ENCODE measurements at places on chromosomes 2 and 18.

- DNase-seq, result no peak
Observed at GRCh38 chr2:72561621-72562318, 264.1 kb downstream of the EXOC6B start.

DNA sequence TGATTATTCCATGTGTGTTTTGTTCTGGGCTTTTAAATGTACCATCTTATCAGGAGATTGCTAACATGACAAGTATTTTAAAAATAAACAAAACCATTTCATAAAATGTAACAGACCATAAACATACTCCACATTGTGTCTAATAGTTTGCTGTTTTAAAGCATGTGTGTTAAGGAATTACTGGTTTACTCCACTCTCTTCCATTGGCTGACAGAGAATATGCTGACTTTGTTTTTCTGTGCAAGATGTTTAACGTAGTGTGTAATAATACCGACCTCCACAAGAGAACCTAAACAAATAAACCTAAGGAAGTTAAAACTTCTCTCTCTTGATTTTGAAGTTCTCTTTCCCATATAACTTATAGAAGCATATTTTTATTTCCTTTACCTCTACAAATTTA lies 17.0 kb upstream of the TMEM18 start:
- no peak for DNase-seq

- DNase-seq, result peak; percentile 43
Observed at GRCh38 chr2:43224131-43224570, 2.3 kb downstream of the ZFP36L2 start.

DNA sequence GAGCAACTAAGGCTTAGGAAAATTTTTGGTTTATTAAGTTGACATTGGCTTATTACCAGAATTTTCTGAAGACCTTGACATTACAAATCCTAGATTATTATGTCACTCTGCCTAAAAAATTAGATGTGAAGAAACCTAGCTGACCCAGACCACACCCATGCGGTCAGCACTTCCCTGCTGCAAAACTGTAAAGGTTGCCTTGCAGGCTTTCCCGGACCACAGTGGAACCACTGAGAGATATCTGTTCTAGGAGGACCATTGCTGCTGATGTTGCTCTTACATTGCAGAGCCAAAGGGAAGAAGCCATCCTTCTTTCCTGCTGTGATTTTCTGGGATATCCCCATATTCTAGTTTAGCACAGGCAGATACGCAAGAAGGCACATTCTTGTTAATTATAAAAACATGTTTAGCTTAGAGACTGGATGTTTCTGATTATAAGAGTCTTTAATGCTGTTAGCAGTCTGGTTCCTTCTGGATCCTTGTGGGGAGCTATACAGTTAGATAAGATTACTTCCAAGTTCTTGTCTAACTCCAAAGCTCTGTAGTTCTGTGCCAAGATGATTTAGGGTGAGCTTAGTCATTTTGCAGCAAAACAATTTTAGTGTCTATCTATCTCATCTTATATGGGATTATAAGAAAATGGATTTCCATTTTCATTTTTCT lies 70.2 kb downstream of the AOX1 start:
- DNase-seq, result no peak

DNA sequence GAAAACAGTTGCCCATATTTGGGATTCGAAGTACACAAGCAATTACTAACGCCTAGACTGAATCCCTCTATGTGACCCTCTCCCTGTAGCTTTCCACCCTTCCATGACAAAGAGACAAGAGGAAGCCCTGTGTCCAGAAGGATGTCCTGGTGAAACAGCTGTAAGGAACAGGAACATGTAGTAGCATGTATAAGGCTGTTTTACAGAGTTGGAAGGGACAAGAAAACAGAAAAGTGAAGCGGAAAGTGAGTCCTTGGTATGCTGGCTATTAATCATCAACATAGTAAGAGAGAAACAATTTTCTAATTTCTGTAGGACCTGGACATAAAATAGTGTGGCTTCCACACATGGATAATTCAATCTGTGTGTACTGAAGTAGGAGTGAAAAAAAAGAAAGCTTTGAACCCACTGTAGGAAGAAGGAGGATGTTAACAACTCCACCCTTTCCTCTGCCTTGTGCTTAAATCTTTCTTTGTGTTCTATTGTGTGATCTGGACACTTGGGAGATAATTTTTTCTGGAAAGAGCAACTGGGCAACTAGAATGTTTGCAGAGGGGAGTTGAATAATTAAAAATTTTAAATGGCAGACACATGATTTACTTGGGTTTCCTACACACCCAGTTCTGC lies 162.3 kb upstream of the ZSWIM2 start:
- no peak for DNase-seq

- DNase-seq, result no peak
Observed at GRCh38 chr2:70830366-70830765, 5.2 kb downstream of the CD207 start.

DNA sequence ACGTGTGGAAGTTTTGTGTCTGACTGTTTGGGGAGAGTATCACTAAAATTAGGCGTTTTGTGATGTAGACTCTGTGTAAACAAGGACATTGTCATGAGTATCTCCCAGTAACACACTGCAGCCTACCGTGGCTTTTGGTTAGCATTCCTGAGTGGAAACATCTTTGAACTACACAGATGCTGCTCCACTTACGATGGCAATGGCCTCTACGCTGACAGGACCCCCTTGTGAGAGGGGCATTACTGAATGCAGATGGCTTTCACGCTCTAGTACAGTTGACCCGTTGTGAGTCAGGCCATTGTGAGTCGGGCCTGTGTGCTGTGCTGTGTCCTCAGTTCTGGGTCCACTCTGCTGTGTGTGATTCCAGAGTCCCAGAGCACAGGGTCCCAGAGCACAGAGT lies 34.4 kb upstream of the ADNP2 start:
- DNase-seq, result no peak

GRCh38 chr18:76679259-76679658 lies 143.1 kb upstream of the ZNF236 start:
- DNase-seq, result no peak

DNA sequence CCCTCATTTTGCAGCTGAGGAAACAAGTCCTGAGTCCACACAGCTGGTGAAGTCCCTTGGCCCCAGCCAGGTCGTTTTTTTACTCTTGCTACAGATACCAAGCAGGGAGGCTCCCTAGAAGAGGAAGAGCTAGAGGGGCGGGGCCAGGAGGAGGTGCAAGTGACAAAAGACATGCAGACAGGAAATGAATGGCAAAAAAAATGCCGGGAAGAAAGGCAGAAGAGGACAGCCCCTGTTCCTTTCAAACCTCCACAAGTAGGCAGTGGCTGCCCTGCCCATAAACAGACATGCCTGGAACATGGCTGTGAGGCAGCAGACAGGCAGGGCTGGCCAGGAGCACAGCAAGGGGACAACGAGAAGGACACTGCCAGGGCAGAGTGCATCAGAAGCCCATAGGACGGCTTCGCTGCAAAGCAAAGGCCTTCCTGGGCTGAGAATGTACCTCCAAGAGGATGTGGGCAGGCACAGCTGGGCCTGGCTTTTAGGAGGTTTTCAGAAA lies 108.7 kb downstream of the ZBTB7C start:
- no peak for DNase-seq
